ENCODE measurements at places on chromosomes 4 and X.
A peak's percentile ranks its signal among the peaks of the same experiment; 100 is the strongest.

DNA sequence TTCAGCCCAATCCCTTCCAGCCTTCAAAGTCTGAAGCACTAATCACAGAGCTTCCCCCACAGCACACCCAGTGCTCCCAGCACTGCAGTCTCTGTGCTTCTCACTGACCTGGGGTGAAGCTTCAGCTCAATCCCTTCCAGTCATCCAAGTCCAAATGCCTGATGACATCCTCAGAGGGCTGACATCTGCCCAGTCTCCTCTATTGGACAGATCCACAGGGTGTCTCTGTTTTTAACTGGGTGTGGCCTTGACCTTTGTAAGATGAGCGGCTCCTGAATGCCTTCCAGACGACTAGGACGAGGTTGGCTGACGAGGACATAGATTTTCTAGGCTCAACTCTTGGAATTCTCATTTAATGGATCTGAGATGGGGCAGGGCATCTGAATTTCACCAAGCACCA, 7.6 kb upstream of the SLC2A9 start:
- DNase-seq, result no peak

- DNase-seq, result no peak
Measured at GRCh38 chr4:154120690-154121345, 331.9 kb upstream of the SFRP2 start.

DNA sequence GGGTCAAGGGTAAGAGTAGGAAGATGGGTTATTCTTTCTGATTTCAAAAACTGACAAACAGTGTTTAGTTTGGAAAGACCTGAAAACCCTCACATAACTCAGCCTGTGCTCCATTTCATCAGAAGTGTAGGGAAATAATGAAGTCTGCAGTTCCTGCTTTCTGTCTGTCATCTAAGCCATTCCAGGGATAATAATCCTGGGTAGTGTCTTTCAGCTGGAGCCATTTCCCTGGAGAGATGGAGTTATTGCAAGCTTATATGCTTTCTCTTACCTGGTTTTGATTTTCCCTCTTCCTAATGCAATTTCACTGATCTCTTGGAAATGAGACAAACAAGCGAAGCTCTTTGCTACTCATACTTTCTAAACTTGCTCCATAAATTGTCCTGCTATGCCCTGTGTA, 824.8 kb upstream of the LCORL start:
- DNase-seq, result no peak

DNA sequence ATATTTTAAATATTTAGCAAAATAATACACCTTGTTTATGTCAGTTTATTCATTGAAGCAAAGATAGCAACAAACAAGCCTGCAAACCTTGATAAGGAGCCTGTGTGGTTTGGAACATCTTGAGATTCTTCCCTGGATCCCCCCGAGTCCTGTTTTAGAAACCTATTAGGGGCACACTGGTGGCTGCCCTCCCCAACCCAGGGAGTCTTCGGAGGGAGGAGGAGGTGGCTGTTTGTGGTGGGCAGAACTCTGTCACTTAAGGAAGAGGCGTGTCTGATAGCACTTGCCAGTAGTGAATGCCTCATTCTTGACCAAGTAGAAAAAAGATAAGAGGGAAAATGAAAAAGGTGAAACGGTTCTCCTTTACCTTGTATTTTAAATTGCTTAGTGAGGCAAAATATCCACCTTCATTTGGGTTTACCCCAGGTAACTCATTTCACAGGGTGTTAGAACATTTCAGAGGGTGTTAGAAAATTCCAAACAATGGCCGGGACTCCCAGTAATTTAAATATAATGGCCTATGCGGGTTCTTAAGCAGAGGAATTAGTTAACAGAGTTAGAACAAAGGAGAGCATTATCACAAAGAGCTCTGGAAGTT, 10.4 kb downstream of the KIT start:
- DNase-seq, result no peak

DNA sequence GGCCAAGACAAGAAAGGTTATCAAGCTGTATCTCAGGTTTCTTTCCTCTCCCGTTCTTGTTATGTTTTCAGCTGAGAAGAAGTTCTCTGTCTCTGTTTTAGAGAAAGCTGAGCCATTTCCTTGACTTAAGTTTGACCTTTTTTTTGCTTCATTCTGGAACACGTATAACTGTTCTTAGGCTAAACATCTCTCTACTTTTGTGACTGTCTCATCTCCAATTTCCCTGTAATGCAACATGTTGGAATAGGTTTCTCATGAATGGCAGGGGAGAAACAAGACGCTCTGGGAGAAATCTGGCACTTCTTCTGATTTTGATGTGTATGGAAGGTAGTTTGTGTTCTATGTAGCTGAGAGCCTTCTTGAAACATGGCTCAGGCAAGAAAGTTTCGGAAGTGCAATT, 36.2 kb upstream of the SFRP2 start:
- DNase-seq, result no peak

DNA sequence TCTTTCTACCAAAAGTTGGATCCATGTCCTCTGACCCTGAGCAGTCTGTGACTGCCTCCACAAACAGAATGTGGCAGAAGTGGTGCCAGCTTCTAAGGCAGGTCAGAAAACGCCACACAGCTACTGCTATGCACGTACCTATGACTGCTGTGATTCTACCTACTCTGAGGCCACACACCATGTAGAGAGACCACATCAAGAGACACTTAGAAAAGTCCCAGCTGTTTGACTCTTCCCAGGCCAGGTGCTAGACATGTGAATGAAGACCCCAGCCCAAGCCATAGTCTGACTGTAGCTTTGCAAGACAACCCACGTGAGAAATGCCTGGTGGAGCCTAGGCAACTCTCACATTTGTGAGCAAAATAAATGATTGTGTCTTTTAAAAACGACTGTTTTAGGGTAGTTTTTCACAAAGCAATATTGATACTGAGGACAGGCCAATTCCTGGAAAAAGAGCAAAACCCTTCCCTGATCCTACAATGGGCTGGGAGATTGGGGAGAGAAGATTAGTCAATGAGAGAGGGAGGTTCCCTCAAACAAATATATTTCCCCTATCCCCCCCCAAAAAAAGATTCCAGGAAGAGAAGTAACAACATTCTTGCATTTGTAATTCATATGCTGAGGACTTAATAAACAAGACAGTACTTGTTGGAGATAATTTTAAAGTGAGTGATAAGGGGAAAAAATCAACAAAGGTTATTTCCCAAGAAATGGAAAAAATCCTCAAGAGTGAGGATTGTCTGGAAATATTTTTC, 33.3 kb downstream of the FRYL start:
- DNase-seq, result peak; percentile 26

Data from CD8-positive, alpha-beta T cell (primary cell).